GM12891 (cell line): ENCODE measurements at places on chromosomes 12 and 14.

DNA sequence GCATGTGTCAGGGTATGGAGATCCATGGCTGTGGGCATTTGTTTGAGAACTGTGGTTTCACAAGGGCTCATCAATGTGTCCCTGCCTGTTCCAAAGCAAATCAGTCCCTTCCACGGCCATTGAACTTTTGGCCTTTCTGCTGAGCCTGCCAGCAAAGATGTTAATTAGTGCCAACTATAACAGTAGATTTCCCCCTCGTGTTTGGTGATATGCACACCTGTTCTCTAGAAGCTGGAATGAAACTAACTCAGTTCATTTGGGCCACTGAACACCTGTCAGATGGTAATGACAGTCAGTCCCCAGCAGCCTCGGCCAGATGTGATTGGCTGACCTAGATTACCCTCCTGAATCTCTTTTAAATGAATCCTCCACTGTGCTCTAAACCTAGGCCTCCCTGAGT is 43.2 kb downstream of the IRAK3 start:
- DNase-seq = no peak

GRCh38 chr14:32648434-32648833 is 290.2 kb upstream of the NPAS3 start:
- no peak for DNase-seq

- DNase-seq = no peak
Observed at GRCh38 chr14:73663548-73664212, 18.9 kb downstream of the DNAL1 start.

DNA sequence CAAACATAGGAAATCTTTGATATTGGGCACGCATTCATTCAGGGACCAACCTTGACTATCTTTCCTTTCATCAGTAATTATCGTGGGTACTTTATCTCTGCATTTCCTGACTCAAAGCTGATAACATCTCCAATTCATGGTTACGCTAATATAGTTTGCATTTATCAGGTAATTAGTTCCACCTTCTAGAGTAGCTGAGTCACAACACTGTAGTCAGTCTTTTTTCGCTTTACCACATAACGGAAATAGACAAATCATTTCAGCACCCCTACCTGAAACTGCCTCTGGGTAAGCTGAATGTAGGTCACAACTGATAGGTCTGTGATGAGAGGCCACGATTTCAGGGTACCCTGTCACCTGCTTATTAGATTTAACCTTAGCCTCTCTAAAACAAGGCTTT is 36.7 kb upstream of the IL22 start:
- no peak for DNase-seq

DNA sequence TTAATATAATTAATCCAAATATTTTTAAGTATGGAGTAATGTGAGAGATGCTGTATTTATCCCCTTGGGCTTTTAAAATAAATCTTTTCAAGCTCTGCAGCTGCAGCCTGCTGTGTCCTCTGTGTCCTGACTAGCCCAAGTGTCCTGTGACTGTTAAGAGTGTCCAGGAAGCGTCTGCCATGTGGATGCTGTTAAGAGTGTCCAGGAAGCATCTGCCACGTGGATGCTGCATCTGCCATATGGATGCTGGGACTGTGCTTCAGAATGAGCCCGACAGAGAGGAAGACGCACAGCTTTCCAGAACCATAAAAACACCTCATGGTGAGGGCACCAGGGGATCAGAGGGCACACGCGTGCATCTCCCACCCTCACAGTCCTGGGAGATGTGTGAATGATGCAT is 307.2 kb downstream of the ADGRD1 start:
- no peak for DNase-seq

GRCh38 chr14:64963611-64964010 is 8.5 kb downstream of the RAB15 start:
- DNase-seq = no peak

GRCh38 chr12:103441437-103442181 is 54.2 kb downstream of the C12orf42 start:
- peak; percentile 49 for DNase-seq
